Mesothelial cell of epicardium (in vitro differentiated cells): ENCODE measurements at places on chromosomes 1 and 21. TPM values are rescaled to one million over a fixed set of nuclear protein-coding genes. Genes with fewer than 3 reads are reported as not detected.
A peak's percentile ranks its signal among the peaks of the same experiment; 100 is the strongest.

DNA sequence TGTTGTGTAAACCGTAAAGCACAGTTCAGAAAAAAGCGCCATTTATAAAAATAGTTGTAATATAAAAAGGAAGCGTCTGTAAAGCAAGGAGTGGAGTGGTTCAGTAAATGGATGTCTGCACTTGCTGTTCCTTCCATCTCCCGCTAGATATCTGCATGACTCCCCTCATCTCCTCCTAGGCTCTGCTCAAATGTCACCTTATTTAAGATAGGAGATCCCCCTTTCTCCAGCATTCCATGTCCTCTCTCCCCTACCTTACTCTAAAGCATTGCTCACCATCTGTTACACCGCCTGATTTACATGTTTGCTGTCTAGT lies 745 bp downstream of the MUL1 start:
- peaks cover 17% of the 10 kb centered on the region for H3K27me3 ChIP-seq
- no peaks in the 10 kb centered on the region for H3K36me3 ChIP-seq
- H3K4me1 ChIP-seq: peaks cover 7% of the 10 kb centered on the region
- H3K27ac ChIP-seq: peak overlapping the region; percentile 92

GRCh38 chr1:212269306-212269705 lies 15.9 kb upstream of the PPP2R5A start:
- no peak overlapping the region for H3K4me3 ChIP-seq
- H3K4me1 ChIP-seq: no peaks in the 10 kb centered on the region
- H3K27me3 ChIP-seq: no peaks in the 10 kb centered on the region
- DNase-seq: no peak
- no peak overlapping the region for H3K27ac ChIP-seq
- no peaks in the 10 kb centered on the region for H3K36me3 ChIP-seq

DNA sequence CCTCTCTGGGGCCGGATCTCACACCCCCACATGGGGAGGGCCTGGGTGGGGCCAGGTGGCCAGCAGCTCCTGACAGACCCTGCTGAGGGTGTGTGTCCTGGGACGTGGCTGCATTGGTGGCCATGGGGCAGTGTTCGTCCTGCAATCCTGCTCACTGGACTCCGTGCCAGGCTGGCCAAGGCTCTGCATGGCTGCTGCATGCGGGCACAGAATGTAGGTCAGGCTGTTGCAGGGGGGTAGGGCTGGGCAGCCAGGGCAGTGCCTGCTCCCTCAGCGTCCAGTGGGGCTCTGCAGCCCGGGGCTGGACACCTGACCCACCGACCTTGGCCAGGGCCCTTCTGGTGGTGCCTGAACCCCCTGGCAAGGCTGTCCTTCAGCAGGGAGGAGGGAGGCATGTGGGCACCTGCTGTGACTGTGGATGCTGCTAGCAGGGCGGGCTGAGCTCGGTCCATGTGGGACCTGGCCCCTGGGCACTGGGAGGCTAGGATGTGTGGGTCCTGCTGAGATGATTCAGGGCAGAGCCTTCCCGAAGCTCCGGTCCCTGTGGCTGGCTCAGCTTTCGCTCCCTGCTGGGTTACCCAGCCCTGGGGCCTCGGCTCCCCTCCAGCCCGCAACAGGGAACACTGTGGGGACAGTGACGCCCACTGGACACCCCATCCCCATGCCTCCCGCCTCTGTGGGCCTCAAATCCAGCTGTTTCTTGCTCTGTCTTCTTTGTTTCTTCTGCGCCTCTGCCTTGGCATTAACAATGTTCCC lies 14.9 kb upstream of the PLCH2 start:
- H3K4me1 ChIP-seq: peaks cover 10% of the 10 kb centered on the region
- H3K27me3 ChIP-seq: peaks cover 15% of the 10 kb centered on the region
- no peak overlapping the region for H3K4me3 ChIP-seq
- H3K27ac ChIP-seq: no peak overlapping the region
- DNase-seq: no peak
- no peaks in the 10 kb centered on the region for H3K36me3 ChIP-seq

Gene PLPP3
- 61.8 to 64.5 TPM (median 64.4 TPM) in 3 replicates for total RNA-seq

DNA sequence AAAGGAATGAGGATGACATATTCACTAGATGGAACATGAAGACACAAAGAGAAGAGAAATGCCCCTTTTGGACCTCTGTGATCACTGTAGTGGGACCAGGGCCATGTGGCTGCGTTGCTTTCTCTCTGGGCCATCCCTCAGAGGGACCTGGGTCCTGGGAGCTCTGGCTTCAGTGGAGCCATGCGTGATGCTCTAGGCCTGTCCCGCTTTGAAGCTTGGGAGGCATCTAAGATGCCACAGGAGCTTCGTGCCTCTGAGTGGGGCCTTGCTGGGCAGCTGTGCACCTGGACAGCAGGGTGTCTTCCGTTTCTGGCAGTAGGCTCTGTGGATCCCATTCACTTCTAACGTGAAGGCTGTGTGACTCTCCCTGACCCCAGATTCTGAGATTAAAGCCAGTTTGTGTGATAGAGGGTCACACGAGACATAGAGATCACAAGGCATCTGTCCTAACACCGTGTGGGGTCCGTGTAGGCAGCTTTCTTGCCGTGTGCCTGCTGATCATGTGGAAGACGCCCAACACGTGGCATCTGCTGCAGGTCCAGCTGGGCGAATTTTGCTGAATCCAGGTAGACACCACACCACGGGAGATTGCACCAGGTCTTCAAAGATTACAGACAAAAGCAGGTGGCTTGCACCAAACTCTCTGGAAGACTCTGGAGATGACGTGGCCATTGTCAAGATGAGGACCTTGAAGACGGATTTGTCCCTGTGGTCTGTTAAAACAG lies 17.2 kb upstream of the PRSS38 start:
- H3K27ac ChIP-seq: no peak overlapping the region
- H3K27me3 ChIP-seq: peaks cover 17% of the 10 kb centered on the region
- DNase-seq: no peak
- no peak overlapping the region for H3K4me3 ChIP-seq
- no peaks in the 10 kb centered on the region for H3K36me3 ChIP-seq

GRCh38 chr1:168004531-168004930 lies 67.7 kb upstream of the MPC2 start:
- no peaks in the 10 kb centered on the region for H3K27me3 ChIP-seq
- peaks cover 7% of the 10 kb centered on the region for H3K4me1 ChIP-seq
- H3K4me3 ChIP-seq: no peak overlapping the region
- no peak for DNase-seq

Gene FCRL1
- total RNA-seq: not detected in 3 replicates

DNA sequence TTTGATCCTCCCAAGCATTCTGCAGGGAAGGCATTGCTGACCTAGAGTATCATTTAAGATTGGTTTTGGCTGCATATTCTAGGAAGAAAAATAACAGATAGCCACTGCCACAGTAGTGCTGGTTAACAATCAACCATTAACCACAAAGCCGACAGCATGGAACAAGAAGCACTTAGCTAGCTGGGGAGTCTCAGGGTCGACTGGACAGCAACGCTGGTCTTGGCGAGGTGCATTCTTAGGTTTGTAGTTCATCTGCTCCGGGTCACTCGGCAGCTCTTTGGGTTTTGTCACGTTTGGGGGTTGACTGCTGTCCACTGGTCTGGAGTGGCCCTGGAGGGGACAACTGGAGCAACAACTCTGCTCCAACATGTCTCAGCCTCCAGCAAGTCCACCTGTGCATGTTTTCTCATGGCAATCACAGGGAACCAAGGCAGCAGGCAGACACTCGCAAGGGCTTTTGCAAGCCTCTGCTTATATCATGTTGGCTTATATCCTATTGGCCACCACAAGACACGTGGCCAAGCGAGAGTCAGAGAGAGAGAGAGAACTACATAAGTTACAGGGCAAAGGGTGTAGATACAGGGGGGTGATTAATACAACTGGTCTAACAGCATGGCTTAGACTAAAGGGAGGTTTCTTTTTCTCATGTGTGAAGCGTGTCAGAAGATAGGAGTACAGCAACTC lies 99.5 kb downstream of the LACTBL1 start:
- peaks cover 37% of the 10 kb centered on the region for H3K36me3 ChIP-seq
- peaks cover 7% of the 10 kb centered on the region for H3K4me1 ChIP-seq
- H3K27ac ChIP-seq: no peak overlapping the region
- DNase-seq: no peak
- no peaks in the 10 kb centered on the region for H3K27me3 ChIP-seq

GRCh38 chr1:183674339-183674738 lies 21.2 kb upstream of the APOBEC4 start:
- H3K36me3 ChIP-seq: peaks cover 9% of the 10 kb centered on the region
- no peak for DNase-seq
- peaks cover 19% of the 10 kb centered on the region for H3K4me1 ChIP-seq

DNA sequence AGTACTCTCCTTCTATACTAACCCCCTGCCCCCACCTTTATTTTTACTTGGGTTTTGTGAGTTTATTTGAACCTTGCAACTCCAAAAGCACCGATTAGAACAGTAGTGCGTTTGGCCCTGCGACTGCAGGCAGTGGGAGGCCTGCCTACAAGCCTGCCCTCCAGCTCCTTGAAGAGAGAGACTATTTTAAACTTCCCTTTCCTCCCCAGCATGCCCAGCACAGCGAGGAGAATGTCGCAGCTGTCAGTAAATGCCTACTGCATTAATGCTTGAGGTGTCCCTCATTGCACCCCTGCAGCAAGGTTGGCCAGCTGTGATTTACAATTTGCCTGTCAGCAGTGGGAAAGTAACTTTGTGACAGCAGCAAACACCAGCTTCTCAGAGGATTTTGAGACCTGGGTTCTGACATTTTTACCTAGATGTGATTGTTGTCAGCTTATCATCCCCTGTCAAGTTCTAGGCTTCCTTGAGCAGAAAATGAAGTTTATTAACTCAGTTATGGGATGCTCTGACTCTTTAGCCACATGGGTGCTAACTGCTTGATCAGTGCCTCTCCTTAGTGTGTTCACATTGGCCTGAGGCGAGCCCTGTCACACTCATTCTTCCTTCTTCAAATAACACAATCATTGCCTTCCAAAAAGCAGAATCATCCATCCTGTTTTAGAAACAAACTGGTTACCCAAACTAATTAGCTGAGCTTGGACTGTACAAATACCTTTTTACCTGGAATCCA lies 170.6 kb downstream of the PDE4B start:
- H3K4me3 ChIP-seq: no peak overlapping the region
- H3K4me1 ChIP-seq: peaks cover 20% of the 10 kb centered on the region
- DNase-seq: no peak
- no peaks in the 10 kb centered on the region for H3K27me3 ChIP-seq
- H3K36me3 ChIP-seq: no peaks in the 10 kb centered on the region
